Cortex of kidney (tissue), 1 donor: ENCODE measurements at places on chromosomes 5 and 9.

- no peak for DNase-seq
Measured at GRCh38 chr9:18778846-18779245, 254.2 kb downstream of the SAXO1 start.

- DNase-seq, result no peak
Measured at GRCh38 chr9:37126214-37126788, 5.9 kb downstream of the ZCCHC7 start.

DNA sequence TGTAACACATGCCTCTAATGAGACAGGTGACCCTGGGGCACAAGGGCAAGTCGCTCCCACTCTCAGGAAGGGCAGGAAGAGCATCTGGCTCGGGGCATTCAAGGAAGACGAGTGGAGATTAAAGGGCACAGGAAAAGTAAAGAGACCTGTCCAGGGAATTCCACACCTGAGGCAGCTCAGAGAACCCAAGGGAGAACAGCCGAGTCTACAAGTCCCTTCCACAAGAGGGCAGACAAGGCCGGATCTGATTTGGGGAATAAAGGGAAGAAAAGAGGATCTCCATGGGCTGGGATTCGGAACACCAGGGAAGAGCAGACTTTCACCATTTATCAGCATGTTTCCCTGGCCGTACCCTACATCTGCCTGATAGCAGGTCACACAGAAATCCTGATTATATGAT is 28.1 kb downstream of the GPX3 start:
- DNase-seq, result no peak

- no peak for DNase-seq
Measured at GRCh38 chr5:11384441-11385250, 519.6 kb downstream of the CTNND2 start.

DNA sequence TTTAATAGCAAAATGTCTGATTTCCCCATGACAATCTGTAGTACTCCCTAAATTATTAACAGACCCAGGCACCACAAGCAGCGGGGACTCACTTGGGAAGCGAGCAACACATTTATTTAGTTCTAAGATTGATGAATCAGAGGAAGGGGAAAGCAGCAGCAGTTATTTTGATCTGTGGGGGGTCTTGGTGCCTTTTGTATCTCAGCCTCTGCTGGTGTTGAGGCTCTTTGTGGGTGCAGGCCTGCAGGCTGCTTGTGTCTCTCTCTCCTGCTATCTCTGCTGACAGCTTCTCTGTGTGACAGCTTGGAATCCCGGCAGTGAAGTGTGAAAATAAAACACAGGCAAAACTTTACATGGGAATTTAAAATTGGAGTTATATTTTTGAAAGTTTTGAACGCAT is 878.2 kb upstream of the DMAC1 start:
- DNase-seq, result no peak
